ENCODE measurements at places on chromosomes 1 and 21. TPM values are rescaled to one million over a fixed set of nuclear protein-coding genes. Genes with fewer than 3 reads are reported as not detected.

- peak; percentile 51 for DNase-seq
Measured at GRCh38 chr1:54461731-54462596, 55.8 kb upstream of the SSBP3 start.

The BNIPL gene
- polyA plus RNA-seq: 3.1 TPM

The RAB29 gene
- polyA plus RNA-seq: 52.4 TPM

- no peak for DNase-seq
Measured at GRCh38 chr1:244319283-244320132, 132.2 kb downstream of the ADSS2 start.

DNA sequence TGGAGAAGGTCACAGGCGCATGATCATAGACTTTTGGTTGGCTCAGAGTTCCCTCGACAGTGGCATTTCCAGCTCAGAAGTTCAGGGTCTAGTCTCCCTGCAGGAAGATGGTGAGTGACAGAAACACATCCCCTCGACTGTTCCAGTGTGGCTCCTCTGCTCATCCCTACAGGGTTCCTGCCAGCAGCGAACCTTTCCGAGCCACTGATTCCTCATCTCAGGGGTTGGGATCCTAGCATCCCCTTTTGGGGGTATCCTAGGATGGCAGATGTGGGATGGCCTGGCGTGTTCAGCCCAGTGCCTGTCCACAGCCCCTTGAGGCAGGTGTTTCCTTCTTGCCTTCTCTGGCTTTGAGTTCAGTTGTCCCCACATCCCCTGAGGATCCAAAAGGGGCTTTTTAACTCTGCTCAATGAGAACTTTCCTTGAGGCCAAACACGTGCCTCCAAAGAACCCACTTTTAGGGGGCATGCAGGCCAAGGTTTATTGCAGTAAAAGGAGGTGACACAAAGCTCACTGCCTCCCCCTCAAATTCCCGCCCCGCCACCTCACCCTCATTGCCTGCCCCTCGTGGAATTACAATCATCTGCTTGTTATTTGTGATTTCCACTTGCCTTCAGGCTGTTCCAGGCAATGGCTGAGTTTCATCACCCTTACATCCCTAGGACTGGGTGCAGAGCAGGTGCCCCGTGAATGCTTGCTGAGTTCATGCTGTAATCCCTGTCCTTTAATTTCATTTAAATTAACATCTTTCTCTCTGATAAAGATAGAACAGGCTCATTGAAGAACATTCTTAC lies 440.7 kb downstream of the CAMTA1 start:
- DNase-seq: no peak

GRCh38 chr1:174800216-174800851 lies 199.4 kb upstream of the CACYBP start:
- DNase-seq: peak; percentile 49

DNA sequence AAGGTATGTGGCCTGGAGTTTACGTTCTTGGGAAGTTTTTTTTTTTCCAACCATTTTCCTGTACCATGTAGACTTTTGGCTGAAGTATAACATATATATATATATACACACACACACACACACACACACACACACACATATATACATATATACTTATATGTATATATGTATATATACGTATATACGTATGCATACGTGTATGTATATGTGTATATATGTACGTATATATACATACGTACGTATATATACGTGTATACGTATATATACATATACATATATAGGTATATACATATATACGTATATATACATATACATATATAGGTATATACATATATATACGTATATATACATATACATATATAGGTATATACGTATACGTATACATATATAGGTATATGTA lies 18.9 kb downstream of the CR1 start:
- DNase-seq: no peak

DNA sequence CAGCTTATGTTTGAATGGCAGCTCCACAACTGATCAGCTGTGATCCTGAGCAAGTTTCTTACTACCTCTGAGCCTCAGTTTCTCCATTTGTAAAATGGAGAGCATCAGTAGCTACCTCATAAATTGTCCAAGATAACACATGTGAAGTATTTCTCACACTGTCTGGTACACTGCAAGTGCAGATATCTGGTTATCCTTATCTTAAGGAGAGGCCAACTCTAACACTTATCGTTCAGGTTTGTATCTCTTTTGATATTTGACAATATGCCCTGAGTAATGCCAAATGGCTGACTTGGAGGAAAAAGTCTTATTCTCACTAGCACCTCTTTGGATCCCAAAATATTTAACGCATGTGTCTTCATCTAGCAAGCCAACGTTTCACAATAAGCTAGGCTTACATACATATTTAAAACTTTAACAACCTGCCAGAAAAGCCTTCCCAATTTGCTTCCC lies 2.7 kb downstream of the CSRP1 start:
- DNase-seq: no peak

GRCh38 chr1:30038134-30039025 lies 685.0 kb downstream of the MATN1 start:
- no peak for DNase-seq

DNA sequence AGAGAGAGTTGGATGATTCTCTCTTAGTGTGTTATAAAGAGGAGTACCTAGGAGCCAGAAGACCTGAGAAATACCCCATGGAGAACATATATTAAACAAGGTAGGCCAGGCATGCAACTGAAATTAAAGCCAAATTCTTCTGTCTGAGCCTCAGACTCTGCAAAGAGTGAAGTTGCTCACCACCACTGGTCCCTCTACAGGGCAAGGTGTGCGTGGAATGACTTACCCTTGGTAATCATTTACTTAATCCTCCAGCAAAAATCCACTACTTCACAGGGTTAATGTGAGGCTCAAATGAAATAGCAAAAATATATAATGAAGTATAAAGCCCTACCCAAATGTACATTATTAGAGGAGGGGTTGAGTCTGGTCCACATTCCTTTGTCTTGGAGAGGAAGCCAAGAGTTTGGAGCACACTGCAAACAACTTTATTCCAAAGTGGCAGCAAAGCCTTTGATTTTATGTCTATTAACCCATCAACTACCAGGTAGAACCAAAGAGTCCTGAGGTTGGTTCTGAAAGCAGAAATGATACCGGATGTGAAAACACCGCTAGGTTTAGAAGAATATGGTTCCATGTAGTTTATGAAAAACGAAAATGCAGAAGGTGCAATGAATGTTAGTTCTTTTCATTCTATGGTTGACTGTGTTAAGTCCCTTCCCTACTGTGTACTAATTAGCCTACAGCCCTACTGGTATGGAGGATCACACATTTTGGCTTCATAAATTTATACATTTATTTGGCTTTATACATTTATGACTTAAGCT lies 8.5 kb downstream of the SSR2 start:
- DNase-seq: no peak

The BLACAT1 gene
- 0.37 TPM for polyA plus RNA-seq

DNA sequence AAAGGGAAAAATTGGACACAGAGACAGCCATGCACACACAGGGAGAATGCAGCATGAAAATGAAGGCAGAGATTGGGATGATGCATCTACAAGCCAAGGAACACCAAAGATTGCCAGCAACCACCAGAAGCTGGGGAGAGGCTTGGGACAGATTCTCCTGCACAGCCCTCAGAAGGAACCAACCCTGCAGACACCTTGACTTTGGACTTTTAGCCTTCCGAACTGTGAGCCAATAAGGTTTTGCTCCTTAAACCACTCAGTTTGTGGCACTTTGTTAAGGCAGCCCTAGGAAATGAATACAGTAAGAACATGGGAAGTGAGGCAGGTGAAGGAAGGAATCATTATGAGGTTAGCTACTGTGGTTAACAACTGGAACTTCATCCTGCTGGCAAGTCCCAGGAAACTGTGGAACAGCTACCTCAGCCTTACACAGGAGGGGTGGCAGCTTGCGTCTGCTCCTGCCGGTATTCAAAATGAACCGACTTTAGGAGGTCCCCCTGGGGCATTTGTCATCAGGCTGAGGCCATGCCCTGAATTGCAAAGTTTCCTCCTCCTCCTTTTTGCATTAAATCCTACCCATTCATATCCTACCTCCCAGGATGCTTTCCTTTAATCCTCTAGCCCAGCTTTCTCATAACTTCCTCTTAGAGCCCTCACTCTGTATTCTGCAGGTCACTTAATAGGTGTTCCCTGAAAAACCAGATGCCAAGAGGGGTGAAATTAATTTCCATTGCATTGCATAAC lies 15.4 kb downstream of the CD247 start:
- DNase-seq: no peak

The LORICRIN gene
- polyA plus RNA-seq: not detected

DNA sequence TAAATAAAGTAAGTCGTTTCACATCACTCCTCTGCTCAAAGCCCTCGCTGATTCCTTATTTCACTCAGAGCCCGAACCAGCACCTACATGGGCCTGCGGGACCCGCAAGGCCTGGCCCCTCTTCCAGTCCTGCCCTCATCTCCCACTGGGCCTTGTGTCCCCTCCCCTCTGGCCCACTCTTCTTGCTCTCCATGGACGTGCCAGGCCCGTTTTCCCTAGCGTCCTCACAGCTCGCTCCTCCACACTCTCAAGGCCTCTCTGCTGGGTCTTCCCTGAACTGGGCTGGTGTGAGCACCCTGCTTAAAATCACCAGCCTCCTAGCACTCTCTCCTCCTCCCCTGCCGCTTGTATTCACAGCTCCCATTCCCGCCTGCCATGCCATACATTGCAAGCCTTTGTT lies 237.9 kb downstream of the FOXD2 start:
- DNase-seq: peak; percentile 6

GRCh38 chr1:88773540-88774150 lies 89.6 kb downstream of the PKN2 start:
- DNase-seq: no peak

GRCh38 chr1:59879996-59880505 lies 46.5 kb downstream of the CYP2J2 start:
- DNase-seq: no peak

The DENND2C gene
- 0.88 TPM for polyA plus RNA-seq

- no peak for DNase-seq
Measured at GRCh38 chr21:25080141-25080540, 527.1 kb downstream of the MRPL39 start.

DNA sequence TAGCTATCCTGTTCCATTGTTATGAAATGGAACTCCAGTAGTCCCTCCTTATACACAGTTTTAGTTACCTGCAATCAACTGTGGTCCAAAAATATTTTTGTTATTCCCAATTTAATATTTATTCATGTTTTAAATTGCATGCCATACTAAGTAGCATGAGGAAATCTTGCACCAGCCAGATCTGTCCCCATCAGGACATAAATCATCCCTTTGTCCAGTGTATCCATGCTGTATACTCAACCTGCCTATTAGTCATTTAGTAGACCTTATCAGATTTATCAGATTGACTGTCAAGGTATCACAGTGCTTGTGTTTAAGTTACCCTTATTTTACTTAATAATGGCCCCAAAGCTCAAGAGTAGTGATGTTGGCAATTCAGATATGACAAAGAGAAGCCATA lies 207.9 kb upstream of the DMRTA2 start:
- DNase-seq: no peak

All from kidney (tissue), 22 donors.